ENCODE measurements at places on chromosomes 2 and 18.
A peak's percentile ranks its signal among the peaks of the same experiment; 100 is the strongest.

- peak; percentile 98 for DNase-seq
These were observed at the start of gene COX5B for GRCh38 chr2:97645695-97646629. TSS of gene COX5B (plus strand) at chr2:97646062. CDS start at chr2:97646087, 25 bp downstream.

GRCh38 chr2:38945911-38946310 lies 56.2 kb downstream of the ARHGEF33 start:
- DNase-seq: peak; percentile 57

GRCh38 chr2:143571747-143572146 lies 442.5 kb downstream of the ARHGAP15 start:
- DNase-seq: no peak

DNA sequence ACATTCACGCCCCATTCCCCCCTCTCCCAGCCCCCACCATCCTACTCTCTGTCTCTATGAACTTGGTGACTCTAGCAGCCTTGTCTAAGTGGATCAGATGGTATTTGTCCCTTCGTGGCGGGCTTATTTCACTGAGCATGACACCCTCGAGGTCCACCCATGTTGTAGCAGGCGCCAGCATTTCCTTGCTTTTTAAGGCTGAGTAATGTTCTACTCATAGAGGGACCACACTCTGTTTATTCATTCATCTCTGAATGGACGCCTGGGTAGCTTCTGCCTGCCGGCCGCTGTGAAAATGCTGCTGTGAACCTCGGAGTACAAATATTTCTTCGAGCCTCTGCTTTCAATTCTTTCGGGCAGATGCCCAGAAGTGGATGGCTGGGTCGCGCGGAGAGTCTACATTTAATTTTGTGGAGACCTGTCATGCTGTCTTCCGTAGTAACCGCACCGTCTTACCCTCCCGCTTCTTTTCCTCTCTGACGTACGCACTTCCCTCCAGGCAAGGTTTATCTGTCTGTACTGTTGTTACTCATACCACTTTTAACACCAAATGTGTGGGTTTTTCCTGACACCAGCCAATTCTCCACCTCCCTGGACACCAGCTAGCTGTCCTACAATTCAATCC lies 5.6 kb downstream of the CROCC2 start:
- DNase-seq: peak; percentile 2

GRCh38 chr2:141062031-141062430 lies 1068.8 kb downstream of the LRP1B start:
- DNase-seq: no peak

DNA sequence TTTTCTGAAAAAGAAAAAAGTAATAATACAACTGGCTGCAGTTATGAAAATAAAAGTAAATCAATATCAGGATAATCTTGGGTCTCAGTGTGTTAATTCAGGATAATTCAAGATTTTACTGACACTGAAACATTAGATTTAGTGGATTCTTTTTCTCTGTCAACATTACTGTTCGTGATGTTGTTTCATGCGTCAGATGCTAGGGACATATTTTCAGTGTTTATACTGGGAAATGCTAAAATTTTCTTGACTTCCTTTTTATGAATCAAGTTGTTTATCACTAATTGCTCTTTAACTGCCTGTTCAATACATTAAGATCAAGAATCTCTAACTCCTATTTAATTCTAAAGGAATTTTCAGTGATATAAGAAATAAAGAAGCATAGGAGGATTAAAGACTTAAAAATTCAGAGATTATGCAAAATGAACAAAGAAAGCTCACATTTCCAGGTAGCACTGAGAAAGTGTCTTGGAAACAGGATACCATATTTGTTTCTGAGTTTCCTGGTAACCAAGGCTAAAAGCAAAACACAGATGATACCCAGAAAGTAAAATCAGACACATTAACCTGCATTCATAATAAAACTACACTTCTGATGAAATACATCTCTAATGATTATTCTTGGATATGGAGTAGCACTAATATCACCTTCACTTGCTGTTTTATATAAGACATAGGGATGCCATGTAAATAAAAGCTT lies 174.0 kb downstream of the ARL4C start:
- no peak for DNase-seq

DNA sequence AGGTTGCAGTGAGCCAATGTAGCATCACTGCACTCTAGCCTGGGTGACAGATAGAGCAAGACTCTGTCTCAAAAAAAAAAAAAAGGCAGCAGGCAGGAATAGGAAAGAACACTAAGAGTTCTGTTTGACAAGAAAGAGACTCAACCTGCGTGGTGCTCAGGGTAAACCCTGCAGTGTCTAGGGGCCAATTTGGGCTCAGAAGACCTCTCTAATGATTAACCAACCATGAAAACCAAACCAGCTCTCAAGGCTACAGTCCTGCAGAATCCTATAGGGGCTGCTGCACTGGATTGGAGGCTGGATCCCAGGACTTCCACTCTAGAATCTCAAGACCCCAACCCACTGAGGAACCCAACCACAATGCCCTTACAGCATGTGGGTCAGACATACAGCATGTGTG lies 2.4 kb downstream of the TRABD2A start:
- DNase-seq: no peak

GRCh38 chr18:2606335-2606734 lies 35.0 kb downstream of the NDC80 start:
- DNase-seq: no peak

DNA sequence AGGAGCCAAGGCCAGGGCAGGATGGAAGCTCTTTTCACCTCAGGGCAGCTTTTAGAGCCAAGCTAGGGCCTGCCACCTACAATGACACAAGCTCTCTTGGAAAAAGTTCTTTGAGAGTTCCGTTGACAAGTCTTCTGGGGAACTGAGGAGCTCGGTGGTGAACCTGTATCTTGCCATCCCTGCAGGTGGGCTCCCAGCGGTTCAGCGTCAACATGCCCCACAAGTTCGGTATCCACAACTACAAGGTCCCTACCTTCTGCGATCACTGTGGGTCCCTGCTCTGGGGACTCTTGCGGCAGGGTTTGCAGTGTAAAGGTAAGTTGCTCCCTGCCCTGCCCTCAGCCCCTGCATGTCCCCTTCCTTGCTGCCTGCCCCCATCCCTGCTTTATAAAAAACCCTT lies 312.8 kb upstream of the EPAS1 start:
- DNase-seq: no peak

DNA sequence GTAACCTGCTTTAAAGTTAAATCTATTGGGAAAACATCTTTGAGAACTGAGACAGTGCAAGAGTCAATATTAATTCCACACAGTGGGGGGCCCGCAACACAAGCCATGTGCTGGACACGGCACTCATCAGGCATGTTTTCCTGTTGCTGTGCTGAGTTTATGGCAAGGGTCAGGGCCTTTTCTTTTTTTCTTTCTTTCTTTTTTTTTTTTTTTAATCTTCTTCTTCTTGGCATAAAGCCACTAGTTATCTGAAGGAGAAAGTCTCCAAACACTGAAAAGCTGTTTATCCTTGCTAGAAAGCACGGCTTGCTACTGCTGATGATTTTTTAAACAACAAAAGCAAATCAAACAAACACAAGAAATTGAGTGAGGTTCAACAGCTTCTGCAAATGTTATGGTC lies 252.1 kb downstream of the ZNF521 start:
- no peak for DNase-seq

DNA sequence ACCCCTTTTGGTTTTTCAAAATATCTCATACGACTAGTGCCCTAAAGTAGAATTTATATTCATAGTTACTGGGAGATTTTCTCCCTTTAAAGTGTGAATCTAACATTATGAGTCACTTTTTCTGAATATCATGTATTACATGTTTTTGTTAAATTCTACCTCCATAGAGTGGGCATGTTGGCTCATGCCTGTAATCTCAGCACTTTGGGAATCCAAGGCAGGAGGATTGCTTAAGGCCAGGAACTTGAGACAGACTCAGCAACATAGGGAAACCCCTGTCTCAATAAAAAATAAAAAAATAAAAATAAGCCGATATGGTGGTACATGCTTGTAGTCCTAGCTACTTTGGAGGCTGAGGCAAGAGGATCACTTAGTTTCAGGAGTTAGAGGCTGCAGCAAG lies 45.3 kb upstream of the UNC80 start:
- no peak for DNase-seq

DNA sequence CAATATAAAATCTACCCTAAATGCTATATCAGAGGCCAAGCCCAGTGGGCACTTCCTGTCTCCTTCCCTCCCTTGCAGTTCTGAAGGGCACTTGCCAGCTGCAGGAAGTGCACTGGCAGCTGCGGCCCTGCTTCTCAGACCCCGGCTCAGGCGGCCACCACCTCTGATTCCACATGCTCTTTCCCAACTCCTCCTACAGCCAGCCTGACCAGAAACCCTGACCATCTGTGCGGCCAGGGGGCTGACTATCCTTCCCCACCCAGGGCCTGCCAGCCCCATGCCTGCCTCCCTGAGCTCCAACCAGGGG lies 88.6 kb downstream of the ZBTB7C start:
- no peak for DNase-seq

- DNase-seq: no peak
These were observed 44.0 kb downstream of the KLF7 start for GRCh38 chr2:207121784-207122183.

- no peak for DNase-seq
These were observed 29.2 kb upstream of the KCNF1 start for GRCh38 chr2:10882568-10882967.

Data from Kasumi-1 (cell line).